ENCODE measurements at places on chromosomes 7 and 10.

DNA sequence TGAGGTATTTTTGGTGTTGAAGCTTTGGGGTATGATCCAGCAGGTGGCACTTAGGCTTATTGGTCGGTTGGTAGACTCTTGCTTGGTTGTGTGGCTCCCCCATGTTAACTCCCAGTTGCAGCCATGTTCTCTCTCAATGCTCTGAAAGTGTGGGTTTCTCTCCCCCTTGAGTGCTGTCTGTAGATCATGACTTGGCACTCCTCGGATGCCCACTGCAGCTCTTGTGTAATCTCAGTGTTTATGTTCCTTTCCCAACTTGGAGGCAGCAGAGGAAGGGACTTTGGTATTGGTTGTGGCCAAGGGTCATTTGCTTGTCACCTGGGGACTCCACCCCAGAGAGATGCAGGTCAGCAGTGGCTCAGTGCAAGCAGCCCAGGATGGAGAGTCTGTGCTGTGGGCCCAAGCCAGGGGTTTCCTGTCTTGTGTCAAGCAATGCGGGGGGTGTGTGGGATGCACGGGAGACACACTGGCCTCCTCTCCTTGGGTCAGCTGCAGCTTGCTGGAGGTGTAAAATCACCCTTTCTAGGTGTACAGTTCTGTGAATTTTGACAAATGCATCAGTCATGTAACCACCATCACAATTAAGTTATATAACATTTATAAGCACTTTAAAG is 36.9 kb downstream of the PIK3CG start:
- H3K36me3 ChIP-seq: no peaks in the 10 kb centered on the region
- no peak overlapping the region for H3K27ac ChIP-seq
- DNase-seq: no peak
- H3K27me3 ChIP-seq: no peaks in the 10 kb centered on the region
- H3K4me1 ChIP-seq: no peaks in the 10 kb centered on the region

DNA sequence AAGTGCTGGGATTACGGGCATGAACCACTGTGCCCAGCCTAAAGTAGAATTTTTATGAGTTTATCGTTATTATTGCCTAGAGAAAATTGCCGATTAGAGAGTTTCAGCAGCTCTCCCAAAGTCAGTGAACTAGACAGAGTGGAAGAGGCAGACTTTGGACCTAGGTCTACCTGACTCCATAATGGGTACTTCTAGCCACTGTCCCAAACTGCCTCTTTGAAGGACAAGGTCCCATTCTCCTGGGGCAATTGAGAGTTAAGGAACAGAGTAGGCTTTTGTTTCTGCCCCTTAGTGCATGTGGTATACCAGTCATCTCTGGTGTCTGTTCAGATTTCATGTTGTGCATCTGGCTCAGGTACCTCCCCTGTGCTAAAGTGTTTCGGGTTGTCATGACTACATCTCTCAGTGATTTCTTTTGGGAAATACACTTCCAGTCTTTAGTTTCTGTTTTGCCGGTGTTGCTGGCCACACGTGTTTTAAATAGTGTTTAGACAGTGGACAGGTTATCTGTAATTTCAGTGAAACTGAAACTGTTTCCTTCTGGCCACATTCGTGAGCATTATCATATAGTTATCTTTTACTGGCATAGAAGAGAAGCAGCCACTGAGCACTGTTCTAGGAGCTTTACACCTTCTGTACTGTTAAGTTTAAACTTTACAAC is 4.7 kb downstream of the TMEM236 start:
- H3K27me3 ChIP-seq: no peaks in the 10 kb centered on the region
- H3K27ac ChIP-seq: no peak overlapping the region
- H3K4me3 ChIP-seq: no peak overlapping the region
- H3K36me3 ChIP-seq: no peaks in the 10 kb centered on the region

DNA sequence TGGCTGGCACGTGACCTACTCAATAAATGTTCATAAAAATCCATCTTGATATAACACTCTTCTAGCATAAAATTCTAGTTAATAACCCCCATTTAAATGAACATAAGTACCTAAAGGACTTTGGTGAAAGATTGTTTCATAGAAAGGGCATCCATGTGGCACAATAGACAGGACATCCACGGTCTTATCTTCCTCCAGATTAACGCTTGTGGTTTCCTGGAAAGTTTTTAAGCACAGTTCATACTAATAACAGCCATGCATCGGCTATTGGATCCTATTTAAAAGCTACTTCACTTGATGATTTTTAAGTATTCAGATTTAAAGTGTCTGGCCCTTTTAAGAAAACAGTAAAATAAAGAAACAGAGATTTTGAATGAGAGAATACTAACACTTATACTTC is 288.3 kb downstream of the AHR start:
- H3K4me1 ChIP-seq: no peaks in the 10 kb centered on the region
- no peaks in the 10 kb centered on the region for H3K27me3 ChIP-seq
- DNase-seq: peak; percentile 9

GRCh38 chr10:112723876-112724275 is 226.2 kb upstream of the TCF7L2 start:
- no peak overlapping the region for H3K27ac ChIP-seq
- no peak for DNase-seq
- H3K4me1 ChIP-seq: no peaks in the 10 kb centered on the region
- no peak overlapping the region for H3K4me3 ChIP-seq
